ENCODE measurements at places on chromosomes 16 and 17. TPM values are rescaled to one million over a fixed set of nuclear protein-coding genes. Genes with fewer than 3 reads are reported as not detected.

Gene TM4SF5
- not detected for total RNA-seq

Gene CDH5
- total RNA-seq = not detected

DNA sequence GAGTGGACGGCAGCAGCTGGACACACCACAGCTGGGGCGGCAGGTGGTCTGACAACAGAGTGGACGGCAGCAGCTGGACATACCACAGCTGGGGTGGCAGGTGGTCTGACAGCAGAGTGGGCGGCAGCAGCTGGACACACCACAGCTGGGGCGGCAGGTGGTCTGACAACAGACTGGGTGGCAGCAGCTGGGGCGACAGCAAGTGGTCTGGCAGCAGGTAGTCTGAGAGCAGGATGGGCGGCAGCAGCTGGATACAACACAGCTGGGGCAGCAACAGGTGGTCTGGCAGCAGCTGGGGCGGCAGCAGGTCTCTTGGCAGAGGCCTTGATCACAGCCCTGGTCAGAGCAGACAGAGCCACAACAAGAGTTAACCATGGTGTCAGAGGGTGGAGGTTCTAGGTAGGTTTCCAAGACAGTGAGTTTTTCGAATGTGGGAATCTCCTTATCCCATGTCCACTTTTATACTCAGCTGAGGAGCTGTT is at the start of gene KRTAP4-1:
Gene KRTAP4-1, minus strand, starts transcription at position 432 of the 482 bp plus-strand sequence. Its CDS starts 57 bp downstream, at position 375.
- no peaks in the 10 kb centered on the region for H3K36me3 ChIP-seq
- H3K4me1 ChIP-seq = no peaks in the 10 kb centered on the region
- peaks cover 7% of the 10 kb centered on the region for H3K27me3 ChIP-seq
- H3K27ac ChIP-seq = no peak within 1 kb of the TSS
- no peak within 1 kb of the TSS for H3K4me3 ChIP-seq

DNA sequence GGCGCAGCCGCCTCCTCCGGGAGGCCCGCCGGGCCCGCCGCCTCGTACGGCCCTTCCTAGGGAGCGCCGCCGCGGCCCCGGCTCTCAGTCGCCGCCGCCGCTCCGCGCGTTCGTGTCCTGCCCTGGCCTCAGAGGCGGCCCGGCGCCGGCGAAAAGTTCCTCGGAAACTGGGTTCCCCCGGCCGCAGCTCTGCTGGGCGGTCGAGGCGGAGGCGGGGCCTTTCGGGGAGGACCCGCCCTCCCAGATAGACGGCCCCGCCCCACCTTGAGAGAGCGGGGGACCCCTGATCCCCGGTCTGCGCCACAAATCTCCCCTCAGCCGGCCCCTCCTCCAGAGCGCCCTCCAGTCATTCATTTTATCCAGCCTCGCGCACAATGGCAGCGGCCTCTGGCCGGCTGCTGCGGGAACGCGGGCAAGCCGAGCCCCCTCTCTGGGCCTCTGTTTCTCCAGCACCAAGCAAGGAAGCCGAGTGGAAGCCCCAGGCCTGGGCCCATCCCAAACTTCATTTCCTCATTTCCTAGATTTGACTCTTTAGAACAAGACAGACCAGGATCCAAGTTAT is at the start of gene SREBF1:
Gene SREBF1, minus strand, starts transcription at position 169 of the 562 bp plus-strand sequence. CDS start 169 bp downstream, outside the sequence.
- peaks cover 74% of the 10 kb centered on the region for H3K4me1 ChIP-seq
- peak; percentile 80 for DNase-seq
- peaks cover 13% of the 10 kb centered on the region for H3K36me3 ChIP-seq
- H3K27ac ChIP-seq = peak within 1 kb of the TSS; percentile 95

DNA sequence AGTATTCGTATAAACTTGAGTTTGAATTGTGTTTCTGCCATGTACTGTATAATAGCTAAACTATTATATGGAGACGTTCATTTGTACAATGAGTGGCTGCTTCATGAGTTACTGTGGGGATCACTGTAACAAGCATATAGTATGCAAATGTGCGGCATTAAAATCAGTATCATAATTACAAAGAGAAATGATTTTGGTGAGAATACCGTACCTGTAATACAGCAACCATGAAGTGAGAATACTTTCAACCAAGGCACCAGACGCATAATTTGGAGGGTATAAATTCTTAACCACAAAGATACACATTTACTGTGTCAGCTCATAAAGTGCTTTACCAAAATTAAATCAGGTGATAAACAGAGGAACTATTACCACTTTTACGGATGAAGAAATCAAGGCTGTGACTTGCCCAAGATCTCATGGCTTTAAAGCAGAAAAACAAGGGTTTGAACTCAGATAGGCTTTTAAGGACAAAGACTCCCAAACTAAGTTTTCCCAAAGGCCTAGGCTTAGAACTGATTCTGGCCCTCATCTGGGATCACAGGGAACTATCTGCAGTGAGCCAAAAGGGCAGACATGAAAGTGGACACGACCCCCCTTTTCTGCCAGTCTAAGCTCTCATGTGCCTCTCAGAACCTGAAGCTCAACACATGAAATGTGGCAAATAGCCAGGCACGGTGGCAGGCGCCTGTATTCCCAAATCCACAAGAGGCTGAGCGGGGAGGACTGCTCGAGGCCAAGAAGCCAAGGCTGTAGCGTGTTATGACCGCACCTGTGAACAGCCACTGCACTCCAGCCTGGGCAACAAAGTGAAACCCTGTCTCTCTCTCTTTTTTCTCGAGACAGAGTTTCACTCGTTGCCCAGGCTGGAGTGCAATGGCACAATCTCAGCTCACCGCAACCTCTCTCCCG is 6.4 kb downstream of the RPS15A start:
- DNase-seq = no peak
- H3K27me3 ChIP-seq = no peaks in the 10 kb centered on the region
- H3K36me3 ChIP-seq = peaks cover 62% of the 10 kb centered on the region
- no peak overlapping the region for H3K4me3 ChIP-seq

GRCh38 chr16:7938175-7938574 is 605.5 kb downstream of the RBFOX1 start:
- no peaks in the 10 kb centered on the region for H3K4me1 ChIP-seq
- H3K4me3 ChIP-seq = no peak overlapping the region
- no peaks in the 10 kb centered on the region for H3K36me3 ChIP-seq
- no peak for DNase-seq
- no peaks in the 10 kb centered on the region for H3K27me3 ChIP-seq
- H3K27ac ChIP-seq = no peak overlapping the region

Data from activated CD8-positive, alpha-beta memory T cell treated with anti-CD3 and anti-CD28 coated beads, Interleukin-2, amount 10 ng/mL, durations not matched to agents 7 days and 5 days (primary cell).